ENCODE measurements at places on chromosomes 16 and 17. TPM values are rescaled to one million over a fixed set of nuclear protein-coding genes. Genes with fewer than 3 reads are reported as not detected.

The GPR139 gene
- total RNA-seq, result not detected

The LGALS3BP gene
- total RNA-seq, result 1,162 TPM

The GNG13 gene
- total RNA-seq, result not detected

The NACA2 gene
- not detected for total RNA-seq

The MAFG gene
- total RNA-seq, result 8.1 TPM

The CLEC18B gene
- not detected for total RNA-seq

The SLC12A3 gene
- not detected for total RNA-seq

The ZSCAN10 gene
- total RNA-seq, result not detected

The SHBG gene
- total RNA-seq, result not detected

The KRTAP1-5 gene
- 5.7 TPM for total RNA-seq

The FTSJ3 gene
- 59.4 TPM for total RNA-seq

The TBC1D28 gene
- not detected for total RNA-seq

The COPZ2 gene
- 40.7 TPM for total RNA-seq

The RPS6KB1 gene
- total RNA-seq, result 15.7 TPM

The CAPNS2 gene
- 0.39 TPM for total RNA-seq

The SOX9 gene
- total RNA-seq, result 16.9 TPM

The SLC46A1 gene
- 6.8 TPM for total RNA-seq

The FA2H gene
- not detected for total RNA-seq

The BEAN1 gene
- total RNA-seq, result not detected

The TRPV3 gene
- 1.4 TPM for total RNA-seq

The FOXF1 gene
- 11.1 TPM for total RNA-seq

The KRT16 gene
- total RNA-seq, result 0.34 TPM
